Right forelimb (tissue), 1 donor: ENCODE measurements at places on chromosomes 16 and 17.

- no peak for DNase-seq
Measured at GRCh38 chr16:28110074-28110473, 46.6 kb upstream of the GSG1L start.

- no peak for DNase-seq
Measured at GRCh38 chr17:29711588-29712385, 89.1 kb upstream of the CORO6 start.

GRCh38 chr17:48625495-48626244 lies 488 bp downstream of the HOXB9 start:
- DNase-seq: no peak

DNA sequence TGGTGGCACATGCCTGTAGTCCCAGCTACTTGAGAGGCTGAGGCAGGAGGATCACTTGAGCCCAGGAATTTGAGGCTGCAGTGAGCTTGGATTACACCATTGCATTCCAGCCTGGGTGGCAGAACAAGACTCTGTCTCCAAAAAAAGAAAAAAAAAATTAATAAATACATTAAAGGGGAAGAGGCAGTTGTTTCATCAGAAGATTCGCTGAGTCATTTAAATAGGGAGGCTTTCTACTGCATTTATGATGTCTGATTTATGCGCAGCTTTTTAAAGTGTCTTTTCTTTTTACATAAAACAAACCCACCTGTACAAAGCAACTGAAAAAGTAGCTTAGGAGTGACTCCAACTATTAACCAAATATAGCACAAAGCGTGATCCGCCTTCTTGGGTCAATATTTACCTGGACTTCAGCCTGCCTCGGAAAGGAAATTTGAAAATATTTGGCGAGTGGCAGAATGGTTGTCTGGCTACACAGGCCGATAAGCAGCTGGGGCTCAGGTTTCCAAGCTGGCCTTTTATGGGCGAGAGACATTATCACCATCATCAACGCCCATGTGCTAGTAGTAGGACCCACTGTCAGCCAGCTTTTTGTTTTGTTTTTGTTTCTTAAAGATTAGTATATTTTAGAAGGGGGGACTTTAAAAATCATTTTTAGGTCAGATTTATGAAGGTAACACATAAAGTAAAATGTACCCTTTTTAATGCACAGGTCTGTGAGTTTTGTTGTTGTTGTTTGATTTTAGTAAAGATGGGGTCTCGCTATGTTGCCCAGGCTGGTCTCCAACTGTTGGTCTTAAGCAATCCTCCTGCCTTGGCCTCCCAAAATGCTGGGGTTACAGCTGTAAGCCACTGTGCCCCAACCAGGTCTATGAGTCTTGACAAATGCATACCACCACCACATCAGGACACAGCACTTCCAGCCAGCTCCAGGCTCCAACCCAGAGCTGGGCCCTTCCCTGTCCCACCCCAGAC lies 42.5 kb upstream of the RASD1 start:
- DNase-seq: no peak

DNA sequence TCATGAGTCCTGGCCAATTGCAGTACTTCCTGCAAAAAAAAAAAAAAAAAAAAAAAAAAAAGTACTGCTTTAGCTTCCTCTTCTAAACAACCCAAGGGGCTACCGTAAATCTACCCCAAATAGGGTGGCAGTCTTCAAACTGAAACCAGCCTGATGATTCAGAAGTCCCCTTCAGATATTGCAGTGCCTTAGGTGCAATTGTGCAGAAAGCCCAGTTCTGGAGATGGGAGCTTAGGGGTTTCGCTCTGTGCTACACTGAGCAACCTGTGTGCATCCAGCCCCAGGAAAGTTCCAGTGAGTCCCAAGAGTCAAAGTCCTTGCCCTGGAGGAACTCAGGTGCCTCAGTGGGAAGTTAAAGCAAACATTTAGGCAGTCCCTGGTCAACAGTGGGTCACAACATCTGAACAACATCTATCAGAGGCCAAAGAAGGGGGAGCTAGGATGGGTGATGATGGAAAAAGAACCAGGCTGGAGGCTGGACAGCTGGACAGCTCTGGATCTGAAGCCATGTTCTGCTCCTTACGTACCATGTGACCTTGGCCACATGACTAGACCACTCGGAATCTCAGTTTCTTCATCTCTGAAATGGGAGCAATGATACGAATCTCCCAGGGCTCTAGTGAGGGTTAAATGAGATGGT lies 6.7 kb upstream of the CIITA start:
- DNase-seq: no peak

DNA sequence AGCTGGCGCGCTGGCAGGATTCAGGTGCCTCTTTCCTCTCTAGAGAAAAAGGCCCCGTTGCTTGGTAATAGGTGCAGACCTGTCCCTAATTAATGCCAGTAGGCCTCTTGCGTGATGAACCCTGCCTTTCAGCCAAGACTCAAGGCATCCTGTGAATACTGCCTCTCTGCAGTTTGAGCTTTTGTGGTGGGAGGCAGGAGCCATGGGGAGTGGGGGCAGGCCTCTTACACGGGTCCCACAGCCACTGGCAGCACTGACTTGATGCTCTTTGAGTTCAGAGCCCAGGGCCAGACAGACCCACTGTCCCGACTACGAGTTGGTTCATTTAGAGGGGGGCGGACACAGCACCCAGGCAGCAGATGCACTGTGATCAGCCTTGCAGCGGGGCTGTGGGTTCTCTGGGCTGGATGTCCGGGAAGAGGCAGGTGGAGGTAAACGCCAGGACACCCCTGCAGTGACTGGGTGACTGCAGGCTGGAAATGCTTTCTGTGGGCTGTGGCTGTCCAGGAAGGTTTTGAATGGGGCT lies 237.0 kb downstream of the SEC14L1 start:
- DNase-seq: no peak

DNA sequence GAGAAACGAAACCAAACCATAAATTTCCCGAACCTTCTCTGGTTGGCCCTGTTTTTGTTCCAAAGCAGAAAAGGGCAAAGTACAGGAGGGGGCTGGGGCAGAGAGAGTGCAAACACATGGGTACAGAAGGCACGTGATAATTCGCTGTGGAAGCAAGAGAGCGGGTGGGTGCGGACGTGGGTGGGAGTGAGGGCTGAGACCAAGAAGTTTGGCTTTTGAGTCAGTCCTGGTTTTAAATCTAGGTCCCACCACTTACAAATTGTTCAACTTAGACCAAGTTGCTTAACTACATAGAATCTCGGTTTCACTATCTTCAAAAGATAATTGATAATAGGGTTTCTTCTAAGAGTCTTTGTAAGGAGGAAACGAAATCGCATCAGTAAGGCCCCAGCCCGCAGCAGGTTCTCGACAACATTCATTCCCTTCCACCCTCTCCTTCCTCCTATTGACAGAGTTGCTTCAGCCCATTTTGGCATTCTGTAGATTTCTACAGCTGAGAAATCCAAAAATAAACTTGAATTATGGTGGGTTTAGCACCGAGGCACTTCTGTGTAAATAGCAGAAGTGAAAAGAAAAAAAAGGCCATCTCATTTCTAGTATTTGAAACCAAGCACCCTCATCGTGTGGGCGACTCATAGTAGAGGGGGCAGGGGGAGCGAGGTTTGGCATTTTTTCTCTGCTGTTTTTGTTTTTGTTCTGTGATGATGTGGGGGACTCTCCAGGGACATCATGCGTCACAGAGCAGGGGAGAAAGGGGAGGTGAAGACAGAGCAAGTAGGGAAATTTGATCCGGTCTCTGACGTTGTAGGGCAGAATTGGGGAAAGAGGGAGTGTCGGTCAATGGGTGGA lies 33.6 kb upstream of the CCR7 start:
- no peak for DNase-seq
